Activated CD4-positive, alpha-beta T cell treated with anti-CD3 and anti-CD28 coated beads for 24 hours (primary cell): ENCODE measurements at places on chromosomes 5 and 9.

DNA sequence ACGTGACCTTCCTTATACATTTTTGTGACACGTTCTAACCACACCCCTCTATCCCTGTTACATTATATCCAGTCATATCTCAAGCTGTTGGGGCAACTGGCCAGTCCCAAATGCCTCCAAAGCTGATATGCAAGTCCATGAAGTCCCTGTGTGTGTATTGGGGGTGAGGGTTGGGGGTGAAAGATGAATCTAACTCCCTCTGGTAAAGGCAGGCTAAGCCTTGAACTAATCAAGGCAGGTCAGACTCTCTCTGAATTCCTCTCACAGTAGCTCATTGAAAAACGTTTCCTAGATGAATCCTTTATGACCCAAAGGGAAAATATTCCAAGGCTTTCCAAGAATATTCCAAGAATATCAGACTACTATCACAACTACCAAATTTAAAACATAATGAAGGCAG lies 174.4 kb downstream of the MUSK start:
- no peak for DNase-seq

DNA sequence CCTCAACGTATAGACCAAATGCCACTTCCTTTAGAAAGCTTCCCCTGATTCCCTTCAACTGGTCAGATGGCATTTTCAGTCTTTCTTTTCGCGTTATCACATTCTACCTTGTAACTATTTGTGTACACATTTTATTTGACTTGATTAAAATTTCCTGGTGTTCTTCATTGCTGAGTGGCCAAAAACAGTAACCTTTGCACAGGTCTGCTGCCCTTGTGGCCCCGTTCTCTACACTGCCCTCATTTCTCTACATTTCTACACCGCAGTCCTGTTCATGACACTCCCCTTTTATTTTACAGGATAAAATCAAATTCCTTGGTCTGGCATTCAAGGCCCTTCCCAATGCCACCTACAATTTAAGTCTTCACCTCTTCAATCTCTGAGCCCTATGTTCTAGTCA lies 334.2 kb upstream of the SLC30A5 start:
- DNase-seq: no peak

DNA sequence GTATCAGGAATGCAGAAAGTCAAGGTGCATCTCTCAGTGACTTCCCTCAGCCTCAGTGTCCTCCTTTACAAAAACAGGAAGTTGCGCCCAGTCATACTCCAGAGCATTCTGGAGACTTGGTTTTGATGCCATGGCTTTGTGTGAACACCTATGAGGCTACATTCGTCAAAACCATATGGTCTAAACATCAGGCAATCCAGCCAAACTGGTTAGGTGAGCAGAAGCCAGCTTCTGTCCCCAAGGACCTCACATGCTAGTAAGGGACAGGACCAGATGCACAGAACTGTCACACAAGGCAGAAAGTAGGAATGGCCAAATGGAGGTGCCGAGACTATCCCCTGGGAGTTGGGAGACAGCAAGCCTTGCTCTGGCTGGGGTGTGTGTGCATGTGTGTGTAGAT lies 217.2 kb downstream of the MELK start:
- DNase-seq: no peak

DNA sequence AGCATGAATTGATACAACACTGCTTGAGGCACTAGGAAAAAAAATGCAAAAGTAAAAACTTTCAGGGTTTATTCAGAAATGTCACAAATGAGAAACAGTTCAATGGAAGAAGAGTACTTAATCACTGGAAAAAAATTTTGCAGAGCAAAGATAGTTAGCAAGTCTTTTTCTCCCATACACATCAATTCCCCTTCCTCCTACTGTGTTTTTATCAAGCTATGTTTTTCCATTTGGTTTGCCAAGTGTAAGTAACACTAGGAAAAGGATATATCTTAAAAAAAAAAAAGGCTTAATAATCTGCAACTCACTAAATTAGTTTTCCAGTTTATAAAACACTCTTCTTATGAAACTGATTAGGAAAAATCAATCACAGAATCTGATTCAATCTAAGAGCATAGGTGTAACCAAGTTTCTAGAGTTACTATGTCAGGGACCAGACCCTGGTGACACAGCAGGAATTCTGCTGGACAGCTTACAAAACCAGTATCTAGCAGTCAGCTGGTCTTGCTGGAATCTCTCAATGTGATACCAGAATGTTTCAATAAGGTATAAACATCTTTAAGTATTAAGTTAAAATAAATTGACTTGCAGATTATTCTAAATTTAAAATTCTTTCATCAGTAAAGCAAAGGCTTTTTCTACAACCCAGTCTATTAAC lies 34.7 kb downstream of the RNF145 start:
- DNase-seq: no peak

DNA sequence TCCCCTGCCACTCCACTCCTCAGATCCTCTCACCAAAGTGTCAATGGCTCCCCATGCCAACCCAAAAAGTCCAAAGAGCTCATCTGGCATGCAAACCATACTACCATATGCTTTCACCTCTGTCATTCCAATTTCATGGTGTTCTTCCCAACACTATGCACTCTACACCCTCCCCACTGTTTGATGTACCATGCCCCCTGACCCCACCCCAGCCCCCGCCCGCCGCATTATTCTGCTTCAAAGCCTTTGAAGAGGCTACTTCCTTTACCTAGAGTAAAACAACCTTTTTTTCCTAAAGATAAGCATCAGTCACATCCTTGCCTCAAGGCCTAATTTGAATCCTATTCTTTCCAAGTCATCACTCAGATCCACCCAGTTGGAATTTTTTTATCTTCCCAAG lies 226.3 kb downstream of the DEPDC1B start:
- no peak for DNase-seq

GRCh38 chr5:34897646-34898045 lies 17.7 kb downstream of the RAD1 start:
- DNase-seq: no peak

DNA sequence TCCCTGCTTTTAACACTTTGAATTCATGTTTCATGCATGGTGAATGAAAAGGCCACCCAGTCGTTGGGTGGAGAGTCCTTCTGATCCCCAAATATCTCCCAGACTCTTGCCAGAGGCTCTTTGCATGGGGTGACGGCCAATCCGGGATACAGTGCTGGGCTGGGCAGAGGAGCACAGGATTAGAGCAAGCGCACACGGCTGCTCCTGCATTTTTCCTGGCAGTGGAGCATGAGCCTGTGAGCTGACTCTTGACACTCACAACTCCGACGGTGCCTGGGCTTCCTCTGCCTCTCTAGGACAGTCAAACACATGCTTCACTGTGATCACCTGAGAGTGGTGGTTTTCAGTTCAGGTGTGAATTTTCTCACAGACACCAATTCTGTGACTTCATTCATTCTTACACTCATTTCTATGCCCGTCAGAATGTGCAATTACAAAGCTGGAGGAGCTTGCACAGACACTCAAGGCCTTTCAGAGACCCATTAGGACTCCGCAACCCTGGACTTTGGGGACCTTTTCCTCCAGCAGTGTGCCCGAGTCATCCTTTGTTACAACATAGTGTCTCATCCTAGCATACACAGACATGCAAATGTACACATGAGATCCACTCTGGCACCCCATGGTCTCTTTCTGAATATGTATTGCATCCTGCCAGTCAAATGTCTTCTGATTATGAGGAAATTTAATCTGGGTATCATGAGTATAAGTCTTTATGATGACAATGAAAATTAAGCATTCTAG lies 206.6 kb downstream of the ICE1 start:
- no peak for DNase-seq

GRCh38 chr5:8048920-8049319 lies 180.0 kb downstream of the MTRR start:
- no peak for DNase-seq

GRCh38 chr5:169201597-169201996 lies 99.3 kb downstream of the SLIT3 start:
- DNase-seq: no peak

GRCh38 chr5:131096774-131097710 lies 68.0 kb downstream of the HINT1 start:
- DNase-seq: no peak

- no peak for DNase-seq
Measured at GRCh38 chr9:137575364-137575715, 3.4 kb downstream of the DPH7 start.

DNA sequence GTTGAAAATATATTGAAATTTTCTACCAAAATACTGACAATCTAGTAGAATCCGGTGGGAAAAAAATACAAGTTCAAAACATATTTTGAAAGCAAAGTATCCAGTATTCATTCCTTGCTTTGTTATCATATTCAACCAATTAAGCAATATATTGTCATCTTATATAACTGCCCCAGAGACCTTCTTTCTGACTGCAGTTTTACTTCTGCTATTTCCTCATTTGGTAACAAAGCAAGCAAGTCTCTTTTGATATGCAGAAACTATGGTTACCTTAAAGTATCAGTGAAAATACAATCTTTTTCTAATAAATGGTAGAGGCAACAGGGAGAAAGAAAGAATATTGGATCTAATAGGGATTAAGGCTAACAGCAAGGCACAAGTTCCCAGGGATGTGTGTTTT lies 663.7 kb upstream of the MEF2C start:
- no peak for DNase-seq

DNA sequence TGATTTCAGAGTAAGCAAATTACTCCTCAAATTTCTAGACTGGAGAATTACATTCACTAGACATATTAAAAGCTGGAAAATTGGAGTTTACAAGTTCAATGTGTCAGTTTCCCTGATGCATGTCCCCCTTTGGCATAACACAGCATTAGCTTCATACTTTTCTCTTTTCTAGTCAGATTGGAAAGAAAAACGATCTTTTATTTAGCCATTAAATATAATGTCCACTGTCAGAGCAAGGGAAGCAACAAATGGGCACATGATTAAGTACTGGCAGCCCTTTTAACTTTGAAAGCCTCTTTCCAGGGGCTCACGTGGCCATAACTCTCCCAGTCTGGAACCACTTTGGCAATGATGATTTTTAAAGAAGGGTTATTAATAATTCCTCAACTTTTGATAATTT lies 203.3 kb downstream of the KCNN2 start:
- no peak for DNase-seq

GRCh38 chr9:127680846-127681245 lies 25.9 kb upstream of the CFAP157 start:
- DNase-seq: no peak

DNA sequence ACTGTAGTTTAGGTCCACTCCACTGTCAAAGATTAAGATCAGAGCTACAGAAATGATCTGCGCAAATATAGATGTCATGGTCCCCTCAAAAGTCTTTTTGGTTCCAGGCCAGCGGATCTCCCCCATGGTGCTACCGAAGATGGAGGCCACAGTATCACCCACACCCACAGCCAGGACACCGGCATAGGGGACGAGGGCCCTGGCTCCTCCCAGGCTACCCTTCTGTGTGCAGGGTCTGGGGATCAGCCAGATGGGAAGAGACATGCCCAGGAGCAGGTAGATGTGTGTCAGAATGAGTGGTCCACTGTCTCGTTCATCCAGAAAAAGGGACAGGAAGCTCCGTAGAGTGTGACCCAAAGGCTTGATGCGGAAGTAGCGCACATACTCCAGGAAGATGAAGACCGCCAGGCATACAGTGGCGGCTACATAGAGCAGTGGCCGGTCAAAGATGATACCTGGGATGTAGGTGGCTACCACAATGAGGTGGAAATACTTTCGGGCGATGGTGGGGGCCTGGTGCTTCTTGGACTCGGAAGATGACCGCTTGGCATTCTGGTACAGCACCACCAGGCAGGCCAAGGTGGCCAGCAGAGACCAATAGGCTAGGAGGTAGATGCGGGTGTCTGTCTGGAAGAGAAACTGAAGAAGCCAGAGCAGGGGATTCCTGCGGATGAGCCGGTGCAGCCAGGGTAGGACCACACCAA lies 1.5 kb downstream of the DOLK start:
- DNase-seq: no peak

- DNase-seq: no peak
Measured at GRCh38 chr5:95704150-95704549, 21.4 kb upstream of the SPATA9 start.

- no peak for DNase-seq
Measured at GRCh38 chr5:72156946-72157624, 49.8 kb downstream of the MAP1B start.

DNA sequence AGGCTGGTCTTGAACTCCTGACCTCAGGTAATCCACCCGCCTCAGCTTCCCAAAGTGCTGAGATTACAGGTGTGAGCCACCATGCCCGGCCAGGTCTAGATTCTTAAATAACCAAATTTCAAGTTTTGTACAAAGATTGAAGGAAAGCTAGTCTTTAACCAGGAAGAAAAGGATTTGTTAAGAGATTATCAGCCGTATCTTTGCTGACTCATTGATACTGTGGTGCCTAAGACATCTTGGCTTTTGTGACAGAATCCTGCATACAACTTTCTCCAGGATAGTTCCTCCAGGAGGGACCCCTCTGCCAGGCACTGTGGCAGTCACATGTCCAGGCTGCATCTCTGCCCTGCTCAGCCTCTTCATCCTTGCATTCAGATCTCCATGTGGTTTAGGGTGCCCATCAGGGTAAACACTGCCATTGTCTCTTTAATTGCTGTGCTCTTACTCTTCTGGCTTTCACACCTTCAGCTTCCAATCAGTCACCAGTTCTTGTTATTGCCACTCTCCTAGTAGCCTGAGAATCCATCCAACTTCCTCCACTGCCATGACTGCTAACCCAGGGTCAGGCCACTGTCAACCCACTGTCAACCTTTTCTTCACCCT lies 10.0 kb downstream of the MAP3K1 start:
- no peak for DNase-seq

GRCh38 chr9:89252651-89253267 lies 58.2 kb upstream of the CKS2 start:
- no peak for DNase-seq

DNA sequence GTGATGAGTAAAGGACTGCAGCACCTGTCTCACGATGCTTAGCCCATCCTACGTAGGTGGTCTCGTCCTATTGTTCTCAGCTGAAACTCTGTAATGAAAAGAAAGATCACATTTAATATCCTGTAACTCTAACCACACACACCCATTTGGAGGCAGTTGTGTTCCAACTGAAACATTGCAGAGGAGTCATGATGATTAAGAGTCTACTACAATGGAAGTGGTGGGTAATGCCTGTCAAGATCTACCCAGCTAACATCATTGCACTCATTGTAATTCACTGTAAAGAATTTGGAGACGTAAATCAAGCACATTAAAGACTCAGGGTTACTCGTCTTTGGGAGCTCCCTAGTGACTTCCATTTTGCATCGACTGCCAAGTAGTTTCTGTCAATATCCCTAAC lies 106.0 kb upstream of the PTPN3 start:
- no peak for DNase-seq

GRCh38 chr9:95061916-95062595 lies 255.5 kb downstream of the FANCC start:
- no peak for DNase-seq

GRCh38 chr9:79256691-79257213 lies 315.0 kb upstream of the TLE4 start:
- no peak for DNase-seq

GRCh38 chr5:83069096-83069799 lies 7.9 kb downstream of the TMEM167A start:
- DNase-seq: no peak

- no peak for DNase-seq
Measured at GRCh38 chr5:139134906-139135305, 63.3 kb downstream of the SIL1 start.
